ENCODE measurements at places on chromosomes 2 and 18.

GRCh38 chr2:134619250-134619649 is 99.5 kb downstream of the TMEM163 start:
- no peak for DNase-seq

DNA sequence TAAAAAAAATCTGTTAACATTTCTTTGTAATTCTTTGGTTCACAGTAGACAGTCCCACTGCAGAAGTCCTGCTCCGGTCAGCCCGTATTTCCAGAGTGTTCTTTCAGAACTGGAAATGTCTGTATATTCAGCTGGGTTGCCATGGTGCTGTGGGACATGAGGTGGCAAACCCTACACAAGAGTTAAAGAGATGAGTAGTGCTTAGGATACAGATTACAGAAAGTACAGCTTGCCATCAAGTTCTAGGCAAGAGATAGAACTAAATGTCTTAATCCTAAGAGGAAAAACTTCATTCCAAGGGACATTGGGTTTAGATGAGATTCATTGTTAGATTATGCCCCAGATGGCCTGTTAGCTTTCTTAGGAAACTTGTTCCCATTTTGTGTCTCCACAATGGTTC is 60.1 kb downstream of the FMNL2 start:
- no peak for DNase-seq

DNA sequence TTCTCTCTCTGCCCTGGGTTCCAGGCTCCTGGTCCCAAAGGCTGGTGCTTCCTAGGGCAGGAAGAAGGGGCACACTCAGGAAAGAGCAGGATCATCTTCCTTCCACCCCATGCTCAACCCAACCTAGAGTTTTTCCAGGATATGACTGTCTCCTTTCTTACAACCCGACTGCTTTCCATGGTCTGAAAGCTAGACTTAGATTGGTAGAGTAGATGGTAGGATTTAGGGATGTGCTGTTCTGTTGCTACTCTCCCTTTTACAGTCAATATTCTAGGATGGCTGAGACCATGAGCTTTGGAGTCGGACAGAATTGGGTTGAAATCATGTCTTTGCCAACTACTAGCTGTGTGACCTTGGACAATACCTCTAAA is 45.9 kb upstream of the IGFBP5 start:
- DNase-seq = no peak

DNA sequence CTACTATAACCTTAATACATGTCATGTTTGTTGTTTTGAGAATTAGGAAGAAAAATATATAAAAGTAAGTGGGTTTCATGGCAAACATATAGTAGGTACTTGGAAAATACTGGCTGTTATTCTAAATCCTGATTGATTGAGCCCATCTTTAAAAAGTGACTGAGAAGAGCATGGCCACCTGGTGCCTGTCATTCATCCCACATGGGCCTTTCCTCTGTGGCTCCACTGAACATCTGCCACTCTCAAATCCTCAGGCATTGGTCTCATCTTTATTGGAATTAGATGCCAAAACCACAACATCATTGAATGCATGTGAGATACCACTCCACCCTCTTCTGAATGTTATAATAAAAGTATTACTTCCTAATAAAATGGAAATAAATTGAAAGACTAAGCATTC is 101.6 kb upstream of the TTN start:
- no peak for DNase-seq

DNA sequence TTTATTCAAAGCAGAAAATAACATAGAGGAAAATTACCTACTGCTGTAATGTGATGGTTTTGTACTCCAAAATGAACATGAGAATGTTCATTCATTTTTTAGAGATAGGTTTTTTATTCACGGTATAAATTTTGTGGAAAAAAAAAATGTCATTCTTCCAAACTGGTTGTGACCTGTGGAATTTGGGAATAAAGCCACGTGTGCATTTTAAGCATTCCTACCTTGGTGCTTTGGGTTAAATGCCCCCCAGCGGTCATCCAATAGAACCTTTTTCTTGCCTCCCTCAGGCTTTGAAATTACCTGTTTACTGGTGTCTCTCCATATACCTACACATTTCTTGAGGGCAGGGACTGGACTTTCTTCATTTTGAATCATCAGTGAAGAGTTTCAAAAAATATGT is 740.7 kb downstream of the DPP10 start:
- no peak for DNase-seq

Measured in stimulated activated CD4-positive, alpha-beta T cell treated with anti-CD3 and anti-CD28 coated beads, Interleukin-2, amount 100 ng/mL, for 48 hours (primary cell).